SHP77 treated with DMSO at 0.1 percent for 48 hours (cell line): ENCODE measurements at places on chromosomes 5 and 9.

DNA sequence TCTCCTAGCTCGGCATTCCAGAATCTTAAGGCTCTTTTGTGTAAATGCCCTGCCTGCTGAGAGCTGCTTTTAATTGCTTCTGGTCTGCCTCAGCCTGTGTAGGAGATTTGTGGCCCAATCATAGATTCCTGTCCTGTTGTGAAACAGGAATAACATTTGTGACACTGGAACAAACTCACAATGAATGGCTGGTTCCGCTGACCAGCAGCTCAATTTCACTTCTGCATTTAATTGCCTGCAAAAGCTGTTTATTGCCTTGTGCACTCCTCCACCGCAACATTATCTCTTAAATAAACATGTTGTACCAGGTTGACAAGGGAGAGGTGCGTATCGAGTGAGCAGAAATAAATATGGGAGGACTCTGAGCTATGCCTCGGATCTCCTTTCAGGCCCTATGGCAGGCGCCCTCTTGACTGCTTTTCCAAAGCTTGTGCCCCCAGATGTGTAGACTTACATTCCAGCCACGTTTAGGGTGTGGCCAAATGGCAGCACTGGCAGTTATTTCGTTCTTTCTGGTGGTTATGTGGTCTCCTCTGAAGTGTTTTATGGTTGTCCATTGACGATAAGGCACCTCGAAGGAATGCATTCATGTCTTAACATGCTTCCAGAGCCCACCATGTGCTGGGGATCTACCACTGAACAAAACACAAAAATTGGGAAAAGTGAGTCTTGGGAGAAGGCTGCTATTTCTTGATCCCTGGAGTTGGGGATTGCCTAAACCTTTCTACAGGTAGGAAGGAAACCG is 58.1 kb downstream of the DMRT1 start:
- DNase-seq, result no peak

- no peak for DNase-seq
These were observed 92.5 kb downstream of the FEM1C start for GRCh38 chr5:115452083-115452482.

DNA sequence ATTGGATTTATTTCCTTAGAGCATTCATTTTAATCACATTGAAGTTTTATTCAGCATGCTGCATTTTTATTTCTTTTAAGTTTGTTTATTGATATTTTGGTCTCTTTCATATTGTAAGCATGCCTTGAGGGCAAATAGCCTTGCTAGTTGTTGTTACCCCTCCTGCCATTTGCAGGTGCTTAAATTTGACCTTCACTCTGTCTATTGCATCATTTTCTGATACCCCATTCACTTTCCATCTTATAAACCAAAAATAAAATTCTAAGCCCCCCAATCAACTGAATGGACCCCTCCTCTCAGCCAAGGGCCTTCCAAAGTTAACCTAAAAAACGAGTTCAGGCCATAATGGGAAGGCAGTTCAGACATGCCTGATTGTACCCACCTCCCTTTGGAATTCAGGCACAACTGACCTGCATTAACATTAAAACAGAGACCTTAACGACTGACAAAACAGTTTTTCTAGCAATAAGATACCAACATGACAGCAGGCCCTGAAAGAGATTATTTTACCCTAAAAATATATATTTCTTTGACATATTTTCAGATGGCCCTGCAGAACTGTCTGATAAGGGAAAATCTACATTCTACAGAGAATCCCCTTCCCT is 32.1 kb downstream of the TARS1 start:
- DNase-seq, result no peak

GRCh38 chr5:151104795-151105194 is 24.0 kb upstream of the TNIP1 start:
- DNase-seq, result no peak

- DNase-seq, result no peak
These were observed 218.5 kb downstream of the COMMD10 start for GRCh38 chr5:116303340-116303739.

GRCh38 chr5:117892360-117892759 is 1096.0 kb downstream of the DTWD2 start:
- no peak for DNase-seq

DNA sequence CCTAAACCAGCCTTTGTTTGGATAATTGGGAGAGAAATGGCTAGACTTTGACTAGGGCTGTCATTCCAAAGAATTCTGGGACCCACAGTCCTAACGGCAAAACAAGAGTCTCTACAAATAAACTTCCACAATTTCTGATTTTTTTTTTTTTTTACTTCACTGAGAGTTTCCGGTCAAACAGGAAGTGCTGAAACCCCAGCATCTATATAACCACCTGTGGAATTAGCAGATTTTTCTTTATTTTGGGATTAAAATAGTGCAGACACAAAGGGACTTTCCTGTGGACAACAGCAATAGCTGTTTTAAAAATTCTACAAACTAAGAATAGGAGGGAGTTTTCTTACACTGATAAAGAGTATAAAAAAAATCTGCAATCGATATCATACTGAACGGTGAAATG is 157.4 kb downstream of the ARSB start:
- DNase-seq, result no peak

- DNase-seq, result no peak
These were observed 15.5 kb downstream of the TYRP1 start for GRCh38 chr9:12708562-12709298.

- no peak for DNase-seq
These were observed 28.6 kb upstream of the CTNNA1 start for GRCh38 chr5:138724470-138725146.

GRCh38 chr9:134136118-134136995 is 475 bp downstream of the WDR5 start:
- DNase-seq, result no peak

DNA sequence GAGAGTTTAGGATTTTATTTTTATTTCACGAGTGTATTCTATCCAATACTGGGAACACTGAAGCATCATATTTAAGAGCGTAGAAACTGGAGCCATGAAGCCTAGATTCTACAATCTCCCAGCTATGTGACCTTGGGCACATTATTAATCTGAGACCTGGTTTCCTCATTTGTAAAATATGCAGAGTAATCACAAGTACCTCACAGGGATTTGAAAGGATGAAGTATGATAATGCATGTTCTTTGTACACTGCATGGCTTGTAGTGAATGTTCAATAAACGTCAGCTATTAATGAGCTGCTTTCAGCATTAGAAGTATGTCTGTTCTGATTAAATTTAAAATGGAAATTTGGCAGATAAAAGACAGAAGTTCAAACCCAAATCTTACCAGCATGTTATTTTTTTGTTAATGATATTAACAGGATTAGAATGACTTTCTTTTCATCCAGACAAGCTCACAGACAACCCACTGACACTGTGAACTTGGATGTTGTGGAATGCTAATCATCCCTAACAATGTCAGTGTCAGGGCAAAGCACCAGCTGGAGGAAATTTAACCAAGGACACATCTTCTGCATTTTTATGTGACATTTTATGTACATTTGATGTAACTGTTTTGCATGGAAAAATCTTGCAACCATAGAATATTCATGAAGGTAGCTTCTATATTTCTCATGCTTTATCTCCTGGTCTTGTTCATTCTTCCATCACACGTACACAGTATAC is 27.1 kb upstream of the CTXN3 start:
- no peak for DNase-seq

GRCh38 chr5:37799865-37800421 is 39.9 kb downstream of the GDNF start:
- no peak for DNase-seq

DNA sequence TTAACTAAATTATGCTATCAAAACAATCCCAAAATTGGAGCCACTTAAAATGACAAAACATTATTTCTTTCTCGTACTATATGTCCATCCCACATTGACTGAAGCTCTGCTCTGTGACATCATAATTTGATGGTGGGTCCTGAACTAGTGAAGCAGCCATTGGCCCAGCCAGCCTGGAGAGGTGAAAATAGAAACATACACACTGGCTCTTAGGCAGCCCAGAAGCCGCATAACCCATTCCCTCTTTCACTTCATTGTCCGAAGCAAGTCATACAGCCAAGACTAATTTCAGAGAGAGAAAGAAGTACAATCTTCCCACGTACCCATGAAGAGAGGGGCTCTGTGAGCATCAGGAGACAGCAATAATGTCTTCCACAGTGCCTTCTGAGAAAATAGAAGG is 342.5 kb downstream of the NFIB start:
- DNase-seq, result no peak

- DNase-seq, result no peak
These were observed 162.5 kb downstream of the NFIB start for GRCh38 chr9:14151451-14151850.

- no peak for DNase-seq
These were observed 6.2 kb upstream of the INPP5E start for GRCh38 chr9:136445799-136446198.

- DNase-seq, result no peak
These were observed 229.9 kb downstream of the GNA14 start for GRCh38 chr9:77418226-77418625.

- no peak for DNase-seq
These were observed 8.0 kb upstream of the CTNNA1 start for GRCh38 chr5:138745268-138745667.

DNA sequence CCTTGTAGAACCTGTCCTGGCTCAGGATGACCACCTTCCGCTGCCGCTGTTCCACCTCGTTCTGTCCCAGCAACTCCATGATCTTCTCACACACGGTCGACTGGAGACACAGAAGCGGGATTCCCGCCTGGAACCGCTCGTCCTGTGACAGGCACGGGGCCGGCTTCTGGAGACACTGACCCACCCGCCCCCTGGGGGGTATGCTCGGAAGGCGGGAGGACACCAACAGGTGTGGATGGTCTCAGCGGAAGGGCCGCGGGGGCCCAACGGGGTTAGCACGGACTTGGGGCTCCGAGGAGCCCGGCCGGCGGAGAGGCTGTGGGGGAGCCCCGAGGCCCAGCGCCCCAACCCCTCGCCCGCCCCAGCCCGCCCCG is 530 bp downstream of the UCK1 start:
- no peak for DNase-seq

DNA sequence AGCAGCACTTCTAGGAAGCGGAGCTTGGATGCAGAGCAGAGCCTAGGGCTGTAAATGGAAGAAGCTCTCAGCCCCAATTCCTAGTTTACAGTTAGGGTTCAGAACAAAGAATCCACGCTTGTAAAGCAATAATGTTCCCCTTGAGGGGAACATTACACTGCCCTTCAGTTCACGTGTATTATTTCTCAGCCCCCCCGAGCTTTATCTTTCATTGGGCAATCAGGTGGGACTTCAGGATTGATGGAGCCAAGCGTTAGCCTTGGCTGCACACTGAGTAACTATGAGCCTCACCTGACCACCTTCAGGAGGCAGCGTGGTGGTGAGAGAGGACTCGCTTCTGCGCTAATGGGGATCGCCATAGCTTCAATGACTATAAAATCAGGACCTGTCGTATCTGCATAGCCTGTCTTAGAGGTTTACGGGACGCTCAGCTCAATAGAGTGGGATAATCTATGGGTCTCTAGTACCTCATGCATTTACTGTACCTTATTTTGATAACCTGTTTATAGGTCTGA is 157.0 kb upstream of the RASEF start:
- no peak for DNase-seq

DNA sequence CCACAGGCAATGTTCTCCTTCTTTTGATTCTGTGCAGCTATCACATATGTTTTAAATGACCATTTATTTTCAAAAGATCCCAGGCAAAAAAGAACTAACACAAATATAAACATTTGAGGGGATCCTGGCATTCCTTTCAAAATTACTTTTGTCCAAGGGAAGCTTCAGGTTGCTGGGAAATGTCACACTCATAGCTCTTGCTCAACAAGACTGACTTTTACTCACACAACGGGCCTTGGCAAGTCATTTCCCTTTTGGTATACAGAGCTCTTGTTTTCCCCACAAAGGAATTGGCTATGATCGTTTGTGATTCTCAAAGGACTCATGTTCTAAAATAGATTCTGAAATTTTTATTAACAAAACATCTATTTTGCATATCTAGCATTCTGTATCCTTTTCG is 4.5 kb upstream of the PALM2AKAP2 start:
- no peak for DNase-seq

- DNase-seq, result peak; percentile 2
These were observed 293.5 kb downstream of the HINT1 start for GRCh38 chr5:130871346-130872086.

GRCh38 chr9:130857864-130858738 is 23.0 kb downstream of the ABL1 start:
- no peak for DNase-seq

DNA sequence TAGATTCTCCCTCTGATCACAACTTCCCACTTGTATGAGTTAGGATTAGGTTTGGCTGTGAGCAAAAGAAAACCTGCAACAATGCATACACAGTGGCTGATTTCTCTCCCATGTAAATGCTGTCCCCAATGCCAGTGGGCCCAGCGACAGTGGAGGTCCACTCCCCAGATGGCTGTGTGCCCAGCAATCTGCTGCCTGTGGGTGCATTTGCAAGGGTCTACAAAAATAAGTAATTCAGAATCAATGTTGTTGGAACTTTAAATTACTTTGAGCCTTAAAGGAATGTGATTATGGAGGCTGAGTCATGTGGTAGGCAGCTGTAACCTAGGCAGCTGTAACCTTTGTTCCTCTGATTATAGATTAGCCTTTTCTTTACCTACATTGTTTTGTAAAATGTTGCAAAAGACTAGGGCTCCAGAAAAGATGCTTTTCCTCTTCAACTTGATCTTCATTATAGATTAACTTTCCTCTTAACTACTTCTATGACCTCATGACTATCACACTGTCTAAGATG is 14.2 kb upstream of the MXD3 start:
- no peak for DNase-seq

- no peak for DNase-seq
These were observed 8.8 kb upstream of the NACC2 start for GRCh38 chr9:136103651-136104487.

- no peak for DNase-seq
These were observed 273.2 kb downstream of the FAM170A start for GRCh38 chr5:119902593-119902992.

GRCh38 chr5:115815006-115815692 is 1.3 kb downstream of the CDO1 start:
- no peak for DNase-seq

DNA sequence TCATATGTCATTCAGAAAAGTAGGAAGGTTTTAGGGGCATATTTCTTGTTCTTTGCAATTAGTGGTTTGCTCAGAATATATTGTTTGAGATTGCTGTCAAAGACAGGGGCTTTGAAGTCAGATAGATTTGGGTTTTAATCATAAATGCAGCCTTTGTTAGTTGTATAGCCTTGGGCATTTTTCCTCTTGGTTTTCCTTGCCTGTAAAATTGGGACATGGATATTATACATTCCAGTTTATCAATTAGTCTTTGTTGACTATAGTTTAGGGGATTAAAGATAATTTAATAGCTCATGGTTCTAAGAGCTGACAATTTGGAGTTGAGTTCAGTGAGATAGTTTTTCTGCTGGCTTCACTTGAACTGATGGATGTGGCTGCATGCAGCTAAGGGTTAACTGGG is 88.9 kb downstream of the DMAC1 start:
- DNase-seq, result no peak

GRCh38 chr5:133942614-133943474 is 25.6 kb downstream of the C5orf15 start:
- DNase-seq, result no peak
